Stimulated activated CD4-positive, alpha-beta T cell treated with anti-CD3 and anti-CD28 coated beads, Interleukin-2, amount 100 ng/mL, for 24 hours (primary cell): ENCODE measurements at places on chromosomes 1 and 21.

GRCh38 chr21:42232176-42232825 is 13.4 kb downstream of the ABCG1 start:
- DNase-seq = no peak

DNA sequence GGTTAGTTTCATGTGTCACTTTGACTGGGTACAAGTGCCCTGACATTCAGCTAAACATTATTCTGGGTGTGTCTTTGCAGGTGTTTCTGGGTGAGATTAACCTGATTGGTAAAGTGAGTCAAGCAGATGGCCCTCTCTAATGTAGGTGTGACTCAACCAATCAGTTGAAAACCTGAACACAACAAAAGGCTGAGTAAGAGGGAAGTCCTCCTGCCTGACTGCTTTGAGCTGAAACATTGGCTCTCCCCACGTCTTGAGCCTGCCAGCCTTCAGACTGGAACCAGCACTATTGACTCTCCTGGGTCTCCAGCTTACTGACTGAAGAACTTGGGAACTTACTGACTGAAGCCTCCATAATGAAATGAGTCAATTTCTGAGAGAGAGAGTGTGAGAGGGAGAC is 70.0 kb upstream of the C21orf91 start:
- no peak for DNase-seq

DNA sequence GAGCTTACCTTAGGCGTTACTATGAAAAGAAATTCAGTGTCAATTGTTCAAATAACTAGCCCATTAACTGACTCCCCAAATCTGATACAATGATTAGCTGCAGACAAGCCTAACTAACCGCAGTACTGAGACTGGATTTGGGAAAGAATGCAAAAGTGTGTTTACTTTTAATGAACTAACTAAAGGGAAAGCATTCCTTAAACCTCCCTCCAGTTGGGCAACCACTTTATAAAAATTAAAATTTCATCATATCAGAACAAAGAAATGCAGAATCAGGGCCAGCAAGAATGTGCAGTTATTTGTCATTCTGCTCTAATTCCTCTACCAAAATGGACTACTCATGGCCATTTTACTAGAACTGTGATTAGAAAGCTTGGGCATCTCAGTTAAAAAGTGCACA is 11.7 kb upstream of the NR5A2 start:
- DNase-seq = no peak

DNA sequence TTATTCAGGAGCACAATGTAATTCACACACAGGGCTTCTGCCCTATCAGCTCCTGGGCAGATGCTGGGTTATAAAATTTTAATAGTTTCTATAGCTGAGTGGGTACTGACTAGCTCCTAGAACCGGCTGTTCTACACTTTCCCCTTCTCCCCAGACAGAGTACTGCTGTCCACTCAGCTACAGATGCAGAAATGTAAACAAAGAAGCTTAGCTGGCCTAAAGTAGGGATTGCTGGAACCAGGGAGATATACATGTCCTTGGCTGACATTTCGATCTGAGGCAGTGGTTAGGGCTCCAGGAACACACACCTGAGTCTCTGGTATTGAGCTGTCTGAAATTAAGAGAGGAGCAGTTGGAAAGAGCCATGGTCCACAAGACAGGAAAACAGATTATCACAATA is 211.5 kb upstream of the USP24 start:
- no peak for DNase-seq

DNA sequence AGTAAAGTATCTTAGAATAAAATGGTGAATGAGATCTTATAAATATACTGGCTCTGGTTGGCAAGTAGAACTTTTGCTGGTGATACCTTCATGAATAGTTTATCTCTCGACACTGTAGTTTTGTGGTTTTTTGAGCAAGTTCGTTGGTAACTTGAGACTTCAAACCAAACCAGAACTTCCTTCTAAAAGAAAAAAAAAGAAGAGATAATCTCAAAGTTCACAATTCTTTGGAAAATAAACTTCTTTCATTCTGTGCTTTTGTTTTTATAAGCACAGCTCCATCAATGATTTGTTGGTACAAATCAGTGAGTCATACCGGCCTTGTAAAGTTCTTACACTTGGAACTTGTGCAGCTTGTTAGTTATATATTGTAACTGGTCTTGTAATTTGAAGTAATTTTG is 2.3 kb downstream of the HIPK1 start:
- DNase-seq = no peak

DNA sequence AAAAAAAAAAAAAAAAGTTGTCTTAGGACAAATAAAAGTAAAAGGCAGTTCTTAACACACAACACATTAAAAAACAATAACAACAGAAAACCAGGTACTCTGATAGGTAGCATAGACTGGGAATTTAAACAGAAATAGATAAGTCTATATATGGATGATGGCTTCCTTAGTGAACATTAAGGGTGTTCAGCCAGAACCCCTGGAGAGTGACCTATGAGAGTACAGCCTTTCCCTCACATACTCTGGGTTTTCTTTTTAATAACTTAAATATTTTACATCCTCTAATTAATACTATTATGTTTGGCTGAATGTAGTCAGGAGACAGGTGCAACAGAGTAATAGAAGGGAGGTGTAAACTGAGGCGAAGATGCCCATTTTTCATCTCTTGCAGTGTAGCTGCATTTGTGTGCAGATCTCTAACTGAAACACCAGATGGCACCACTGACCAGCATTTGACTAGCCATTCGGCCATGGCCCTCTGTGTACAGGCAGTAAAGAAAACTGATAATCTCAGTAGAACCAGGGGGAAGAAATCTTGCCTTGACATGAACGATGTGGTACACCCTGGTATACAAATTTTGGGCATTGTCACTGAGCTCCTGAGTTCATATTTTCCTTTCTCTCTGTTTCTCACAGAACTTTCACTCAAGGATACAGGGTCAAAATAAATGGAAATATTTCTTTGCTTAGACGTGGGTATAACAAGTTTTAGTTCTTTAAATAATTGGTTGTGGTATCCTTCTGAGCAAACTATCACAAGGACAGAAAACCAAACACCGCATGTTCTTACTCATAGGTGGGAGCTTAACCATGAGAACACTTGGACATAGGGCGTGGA is 7.6 kb downstream of the TTF2 start:
- DNase-seq = peak; percentile 26

DNA sequence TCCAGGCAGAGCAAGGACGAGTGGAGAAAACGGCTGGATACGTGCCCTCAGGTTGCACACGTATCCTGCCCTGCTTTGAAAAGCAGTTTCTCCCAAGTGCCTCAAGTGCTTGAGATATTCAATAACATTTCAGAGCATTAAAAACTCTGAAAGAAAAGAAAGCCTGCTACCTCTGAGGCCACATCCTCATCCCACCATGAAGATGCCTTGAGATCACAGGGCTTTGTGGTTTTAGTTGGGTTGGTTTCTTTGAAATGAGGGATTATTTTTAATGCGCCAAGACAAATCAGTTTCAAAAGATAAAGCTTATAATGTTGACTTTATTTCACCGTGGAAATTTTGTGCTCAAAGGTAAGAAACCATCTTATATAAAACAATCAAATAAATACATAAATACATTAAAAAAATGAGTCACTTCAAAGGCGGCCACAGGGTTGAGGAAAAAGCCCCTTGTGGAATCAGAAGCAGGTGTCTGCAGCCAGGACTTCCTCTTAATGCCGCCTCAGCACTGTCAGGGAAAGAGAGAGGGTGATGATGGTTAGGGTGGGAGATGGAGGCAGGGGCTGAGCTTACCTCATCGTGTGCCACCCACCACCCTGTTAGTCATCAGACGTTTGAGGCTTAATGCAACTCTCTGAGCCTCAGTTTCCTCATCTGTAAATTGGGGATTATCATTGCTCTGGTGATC is 1.4 kb downstream of the NPPB start:
- DNase-seq = no peak

GRCh38 chr1:62964141-62964540 is 180.2 kb downstream of the ATG4C start:
- no peak for DNase-seq

- peak; percentile 44 for DNase-seq
Observed at GRCh38 chr1:50348449-50349241, 74.6 kb downstream of the DMRTA2 start.

GRCh38 chr1:35591211-35591610 is 18.1 kb downstream of the TFAP2E start:
- no peak for DNase-seq

DNA sequence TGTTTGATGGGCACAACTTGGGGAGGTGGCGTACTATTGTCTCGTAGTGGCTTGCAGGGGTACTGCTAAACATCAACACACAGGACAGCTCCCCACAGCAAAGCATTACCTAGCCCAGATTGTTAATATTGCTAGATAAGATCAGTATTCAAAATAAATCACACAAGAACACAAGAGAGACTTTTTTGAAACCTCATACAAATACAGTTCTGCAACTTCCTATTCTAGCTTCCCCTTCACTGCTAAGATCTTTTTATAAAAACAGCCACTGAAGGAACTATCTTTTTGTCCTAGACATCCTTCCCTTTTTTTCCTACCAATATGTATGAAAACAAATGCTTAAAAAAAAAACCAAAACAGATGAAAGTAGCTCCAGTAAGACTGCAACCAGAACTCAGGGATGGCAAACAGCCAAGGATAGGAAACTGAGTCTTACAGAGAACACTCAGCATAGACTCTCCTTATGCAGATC is 137.8 kb upstream of the KRTAP19-8 start:
- DNase-seq = no peak

GRCh38 chr1:27153927-27154358 is 982 bp downstream of the SLC9A1 start:
- no peak for DNase-seq

DNA sequence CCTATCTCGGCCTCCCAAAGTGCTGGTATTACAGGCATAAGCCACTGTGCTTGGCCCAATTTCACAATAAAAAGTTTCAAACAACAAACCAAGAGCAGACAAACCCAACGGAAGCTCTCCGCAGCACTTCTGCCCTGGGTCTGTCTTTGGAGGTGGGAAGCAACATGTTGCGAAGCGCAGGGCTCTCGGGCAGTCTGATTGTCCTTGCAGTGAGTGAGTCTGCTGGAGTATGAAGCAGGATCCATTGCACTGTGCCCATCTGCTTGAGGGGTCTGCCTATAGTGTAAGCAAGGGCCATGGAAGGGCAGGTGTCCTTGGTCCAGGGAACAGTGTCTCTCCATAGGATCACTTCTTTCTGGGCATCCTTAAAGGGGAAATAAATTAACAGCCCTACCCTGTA is 14.6 kb upstream of the PARP1 start:
- no peak for DNase-seq

- no peak for DNase-seq
Observed at GRCh38 chr1:1432951-1433803, 2.3 kb upstream of the VWA1 start.

DNA sequence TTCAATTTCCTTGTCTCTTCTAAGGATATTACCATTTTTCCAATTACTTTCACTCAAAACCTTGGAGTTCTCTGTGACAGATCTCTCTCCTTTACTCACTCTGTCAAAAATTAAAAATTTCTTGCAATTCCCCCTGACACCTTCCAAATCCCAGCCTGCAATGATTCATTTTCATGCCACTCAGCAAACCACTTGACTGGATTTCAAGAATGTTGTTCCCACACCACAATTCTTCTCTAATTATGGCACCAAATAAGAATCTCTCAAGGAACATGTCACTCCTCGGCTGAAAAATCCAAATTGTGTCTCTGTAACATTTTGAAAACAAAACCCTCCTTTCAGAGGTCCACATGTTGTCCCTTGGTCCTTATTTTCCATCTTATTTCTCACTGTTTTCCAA is 438.9 kb upstream of the ZP4 start:
- DNase-seq = no peak

DNA sequence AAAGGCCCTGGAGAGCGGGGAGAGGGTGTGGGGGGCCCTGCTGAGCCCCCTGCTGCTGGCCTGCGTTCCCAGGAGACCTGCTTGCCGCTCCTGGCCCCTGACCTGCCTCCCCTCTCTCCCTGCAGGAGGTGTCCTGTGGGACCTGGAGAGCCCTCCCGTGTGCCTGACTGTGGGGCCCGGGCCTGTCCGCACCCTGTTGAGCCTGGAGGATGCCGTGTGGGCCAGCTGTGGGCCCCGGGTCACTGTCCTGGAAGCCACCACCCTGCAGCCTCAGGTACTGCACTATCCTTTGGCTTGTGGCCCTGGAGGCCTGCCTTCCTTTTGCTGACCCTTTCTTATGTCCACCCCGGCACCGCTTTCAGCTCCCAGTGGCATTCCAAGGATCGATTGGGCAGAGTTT is 90.8 kb upstream of the ACTL8 start:
- no peak for DNase-seq

- DNase-seq = no peak
Observed at GRCh38 chr1:17393230-17393629, 21.2 kb downstream of the PADI6 start.

DNA sequence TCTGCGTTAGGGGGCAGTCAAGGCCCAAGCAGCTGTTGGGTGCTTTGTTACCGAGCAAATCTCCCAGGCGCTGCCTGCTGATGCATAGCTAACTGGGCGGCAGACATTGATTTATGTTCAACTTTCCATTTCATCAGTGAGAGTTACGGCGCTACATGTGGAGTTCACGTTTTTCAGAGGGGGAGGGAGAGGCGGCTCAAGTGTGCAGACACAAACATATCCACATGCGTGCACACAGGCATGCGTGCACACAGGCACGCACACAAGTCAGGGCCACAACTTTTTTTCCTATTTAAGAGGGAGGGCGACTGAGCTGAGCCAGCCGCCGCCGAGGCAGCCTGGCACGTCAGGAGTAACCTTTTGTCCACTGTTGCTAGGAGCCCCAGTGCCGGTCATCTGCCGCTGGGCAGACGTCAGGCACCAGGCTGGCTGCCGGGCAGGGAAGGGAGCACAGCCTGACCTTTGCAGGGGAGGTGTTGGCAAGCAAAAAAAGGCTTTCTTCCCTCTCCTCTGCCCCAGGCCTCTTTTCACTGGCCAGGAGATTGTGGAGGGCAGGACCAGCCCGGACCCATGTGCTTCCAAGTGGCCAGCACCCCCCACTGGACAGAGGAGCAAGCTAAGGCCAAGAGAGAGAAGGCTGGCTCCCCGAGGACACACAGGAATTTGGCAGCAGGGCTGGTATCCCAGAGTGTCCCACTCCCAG is 73.3 kb downstream of the MRPL37 start:
- no peak for DNase-seq

DNA sequence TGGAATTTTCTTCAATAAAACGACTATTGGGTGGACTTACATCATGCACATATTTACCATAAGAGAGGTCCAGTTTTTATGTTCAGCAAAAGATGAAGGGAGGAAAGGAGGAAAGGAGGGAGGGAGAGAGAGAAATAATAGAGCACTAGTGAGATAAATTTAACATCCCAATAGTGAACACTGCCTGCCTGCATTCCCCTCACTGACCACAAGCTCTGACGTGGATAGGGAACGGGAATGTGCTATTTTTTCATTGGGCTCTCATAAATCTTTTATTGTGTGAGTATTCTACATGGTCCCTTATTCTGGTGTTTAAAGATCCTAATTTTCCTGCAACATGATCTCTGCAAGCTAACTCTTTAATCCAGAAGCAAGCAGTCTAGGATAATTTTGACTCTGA is 82.1 kb downstream of the TTC3 start:
- DNase-seq = no peak

- no peak for DNase-seq
Observed at GRCh38 chr1:236013330-236013729, 51.6 kb downstream of the NID1 start.
